ENCODE measurements at places on chromosomes 5 and 9.

DNA sequence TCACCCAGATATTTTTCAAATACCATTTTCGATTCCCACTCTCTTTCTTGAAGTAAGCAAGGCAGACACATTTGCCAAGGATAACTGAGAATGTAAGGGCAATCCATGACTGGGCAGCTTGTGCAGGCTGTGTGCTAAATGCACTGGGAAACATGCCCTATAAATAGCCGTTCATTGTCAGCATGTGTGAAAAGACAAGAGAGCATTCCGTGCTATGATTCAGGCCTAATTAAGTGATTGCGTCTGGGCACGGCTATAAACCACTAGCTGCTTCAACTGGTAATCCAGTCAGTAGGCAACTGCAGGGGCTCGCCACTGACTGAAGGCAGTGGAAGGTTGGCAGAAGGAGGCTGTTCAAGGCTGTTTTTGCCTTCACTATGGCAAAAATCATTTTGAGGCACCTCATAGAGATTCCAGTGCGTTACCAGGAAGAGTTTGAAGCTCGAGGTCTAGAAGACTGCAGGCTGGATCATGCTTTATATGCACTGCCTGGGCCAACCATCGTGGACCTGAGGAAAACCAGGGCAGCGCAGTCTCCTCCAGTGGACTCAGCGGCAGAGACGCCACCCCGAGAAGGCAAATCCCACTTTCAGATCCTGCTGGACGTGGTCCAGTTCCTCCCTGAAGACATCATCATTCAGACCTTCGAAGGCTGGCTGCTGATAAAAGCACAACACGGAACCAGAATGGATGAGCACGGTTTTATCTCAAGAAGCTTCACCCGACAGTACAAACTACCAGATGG lies at the start of gene HSPB3:
Gene HSPB3 (plus strand): TSS at position 287 of the 745 bp plus-strand sequence. CDS start 91 bp downstream, at position 378.
- DNase-seq = no peak

GRCh38 chr5:138544181-138545134 lies 1.4 kb upstream of the ETF1 start:
- no peak for DNase-seq

DNA sequence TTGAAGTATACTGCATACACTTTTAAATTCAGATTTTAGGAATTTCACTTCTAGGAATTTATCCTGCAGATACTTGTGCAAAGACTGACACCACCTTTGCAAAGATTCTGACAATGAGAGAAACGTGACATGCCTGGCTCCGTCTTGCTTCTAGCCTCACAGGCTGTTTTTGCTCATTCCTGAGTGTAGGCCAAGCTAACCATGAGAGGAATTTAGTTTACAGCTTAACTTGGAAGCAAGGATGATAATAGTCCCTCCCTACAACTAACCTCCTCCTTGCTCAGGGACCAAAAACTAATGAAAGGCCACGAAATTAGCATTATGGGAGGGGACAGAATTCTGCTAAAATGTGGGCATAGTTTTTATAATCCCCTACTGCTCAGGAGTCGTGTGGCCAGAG lies 31.1 kb downstream of the C5orf22 start:
- DNase-seq = no peak

DNA sequence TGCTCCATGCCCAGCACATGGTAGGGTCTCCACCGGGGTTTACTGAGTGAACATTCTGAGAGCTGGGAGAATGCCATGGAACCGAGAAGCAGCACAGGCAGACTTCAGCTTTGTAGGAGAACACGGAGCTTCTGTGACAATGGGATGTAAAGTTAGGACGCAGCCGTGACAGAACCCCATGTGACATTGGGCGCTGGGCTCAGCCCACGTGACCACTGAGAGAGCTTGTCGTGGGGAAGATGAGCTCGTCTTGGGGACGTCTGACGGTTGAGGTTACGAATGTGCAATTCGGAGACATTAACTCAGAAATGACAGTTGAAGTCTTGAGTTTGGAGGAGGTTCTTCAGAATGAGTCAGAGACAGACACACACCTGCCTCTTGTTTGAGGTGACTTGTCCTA lies 13.5 kb downstream of the SDHA start:
- DNase-seq = no peak

DNA sequence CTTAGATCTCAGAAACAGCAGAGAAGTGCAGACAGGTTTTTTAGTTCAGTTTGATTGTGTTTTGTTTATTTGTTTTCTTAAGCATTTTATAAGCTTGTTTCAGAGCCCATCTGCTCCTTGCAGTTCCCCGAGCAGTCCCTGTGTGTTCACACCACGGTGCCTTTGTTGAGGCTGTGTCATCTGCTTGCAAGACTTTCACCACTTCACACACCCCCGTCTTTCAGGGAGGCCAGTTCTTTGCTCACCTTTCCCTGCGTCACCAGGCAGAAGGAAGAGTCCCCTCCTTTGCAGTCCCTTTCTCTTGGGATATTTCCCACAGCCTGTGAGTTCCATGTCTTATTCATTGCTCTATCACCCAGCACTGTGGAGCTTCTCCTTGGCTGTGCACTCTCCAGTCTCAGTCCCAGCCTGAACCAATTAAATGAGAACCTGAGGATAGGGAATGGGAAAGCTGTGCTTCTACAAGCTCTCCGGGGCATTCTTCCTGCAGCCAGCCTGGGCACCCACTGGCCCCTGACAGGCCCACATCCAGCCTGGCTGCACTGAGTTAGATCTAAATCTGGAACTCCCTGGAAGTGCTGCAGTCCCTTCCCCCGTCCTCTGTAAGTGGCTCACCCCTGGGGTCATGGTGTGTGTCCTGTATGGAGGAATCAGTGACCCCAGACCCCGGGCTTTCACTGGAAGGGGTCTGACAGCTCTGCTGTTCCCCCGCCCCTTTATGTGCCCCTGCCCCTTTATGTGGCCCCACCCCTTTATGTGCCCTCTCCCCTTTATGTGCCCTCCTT lies 5.5 kb downstream of the MVB12B start:
- DNase-seq = no peak

GRCh38 chr9:136728080-136728547 lies 14.6 kb downstream of the LCN10 start:
- peak; percentile 20 for DNase-seq

- DNase-seq = no peak
Observed at GRCh38 chr5:14547666-14548065, 33.9 kb upstream of the OTULINL start.

GRCh38 chr5:138708791-138709190 lies 44.4 kb upstream of the CTNNA1 start:
- no peak for DNase-seq

DNA sequence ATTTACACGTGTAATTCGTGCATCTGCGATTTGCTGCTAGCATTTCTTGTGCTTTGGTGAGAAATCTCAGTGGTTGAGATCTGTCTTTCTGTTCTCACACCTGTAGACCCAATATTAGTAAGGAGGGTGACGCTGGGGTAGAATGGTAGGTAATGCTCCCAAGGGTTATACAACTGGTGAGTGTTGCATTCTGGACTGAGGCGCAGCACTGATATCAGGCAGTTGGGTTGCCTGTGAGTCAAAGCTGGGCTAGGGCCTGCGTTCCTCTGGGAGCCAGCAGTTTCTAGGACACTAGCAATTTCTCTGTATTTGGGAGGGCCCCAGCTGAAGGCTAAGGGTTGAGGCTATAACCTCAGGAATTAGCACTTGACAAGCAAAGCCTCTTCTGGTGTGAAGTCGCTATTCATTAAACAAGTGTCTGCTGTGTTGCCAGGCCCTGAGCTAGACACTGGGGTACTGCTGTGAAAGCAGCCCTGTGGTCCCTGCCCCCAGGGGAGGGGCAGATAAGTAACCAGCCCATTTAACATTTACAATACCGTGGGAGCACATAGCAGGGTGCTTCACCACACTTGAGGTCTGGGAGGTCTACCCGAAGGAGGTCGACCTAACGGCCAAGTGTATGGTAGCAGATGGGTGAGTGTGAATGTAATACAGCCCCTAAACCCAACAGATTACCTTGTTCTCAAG lies 28.7 kb downstream of the LARP1 start:
- DNase-seq = no peak

DNA sequence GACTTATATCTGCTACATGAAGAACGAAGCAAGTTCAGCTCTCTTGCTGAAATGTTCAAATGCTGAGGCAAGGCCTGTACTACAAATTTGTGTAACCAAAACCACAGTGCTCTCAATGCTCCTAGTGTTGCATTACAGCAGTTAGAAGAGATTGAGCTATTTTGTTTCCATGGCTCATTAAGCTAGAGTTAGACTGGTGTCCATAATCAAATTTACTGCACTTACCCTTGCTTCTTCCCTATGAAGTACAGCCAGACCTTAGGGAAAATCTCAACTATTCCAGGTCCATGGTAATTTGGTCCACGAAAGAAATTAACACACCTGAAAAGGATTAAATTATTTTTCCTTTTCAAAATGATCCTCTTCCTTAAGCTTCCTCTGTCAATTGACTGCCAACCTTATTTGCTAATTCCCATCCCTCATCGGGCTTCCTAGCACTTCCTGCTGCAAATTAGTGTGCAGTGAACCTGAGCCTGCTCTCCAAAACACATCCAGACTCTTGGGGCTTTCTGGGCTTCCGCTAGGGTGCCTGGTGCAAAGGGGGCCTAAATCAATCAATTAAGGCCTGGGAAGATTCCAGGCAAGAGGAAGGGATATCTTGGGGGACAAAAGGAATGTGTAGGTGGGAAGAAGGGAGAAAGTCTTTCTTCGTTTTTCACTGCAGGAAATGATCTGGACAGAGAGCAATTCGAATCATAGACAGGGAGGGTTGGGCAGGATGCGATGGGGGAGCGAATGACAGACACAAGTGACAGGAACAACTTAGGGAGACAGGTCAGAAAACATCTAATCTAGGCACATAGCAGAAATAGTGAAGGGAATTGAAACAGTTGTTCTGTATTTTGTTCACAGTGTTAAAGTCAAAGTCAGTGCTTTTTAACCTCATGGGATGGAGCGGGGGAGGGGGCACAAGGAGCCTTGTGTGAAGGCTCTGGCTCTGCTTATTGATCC lies 542.4 kb downstream of the RAB3C start:
- DNase-seq = peak; percentile 41

DNA sequence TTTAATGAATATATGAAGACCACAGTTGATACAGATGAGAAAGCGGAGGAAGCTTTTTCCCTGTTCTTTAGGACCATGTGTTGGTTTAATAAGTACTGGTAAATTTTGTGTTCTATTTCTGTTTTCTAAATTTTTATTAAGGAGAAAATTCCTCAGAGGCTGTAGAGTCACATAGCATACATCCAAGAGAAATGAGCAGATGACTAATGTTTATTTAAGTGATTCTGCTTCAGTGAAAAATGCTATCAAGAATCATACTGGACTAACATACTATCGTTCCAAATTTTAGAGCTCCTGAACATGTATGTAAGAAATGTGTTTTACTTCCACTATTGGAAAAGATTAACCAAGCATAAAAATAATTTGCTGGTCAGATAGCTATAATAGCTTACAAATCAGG lies 115.0 kb downstream of the KIAA1958 start:
- no peak for DNase-seq

DNA sequence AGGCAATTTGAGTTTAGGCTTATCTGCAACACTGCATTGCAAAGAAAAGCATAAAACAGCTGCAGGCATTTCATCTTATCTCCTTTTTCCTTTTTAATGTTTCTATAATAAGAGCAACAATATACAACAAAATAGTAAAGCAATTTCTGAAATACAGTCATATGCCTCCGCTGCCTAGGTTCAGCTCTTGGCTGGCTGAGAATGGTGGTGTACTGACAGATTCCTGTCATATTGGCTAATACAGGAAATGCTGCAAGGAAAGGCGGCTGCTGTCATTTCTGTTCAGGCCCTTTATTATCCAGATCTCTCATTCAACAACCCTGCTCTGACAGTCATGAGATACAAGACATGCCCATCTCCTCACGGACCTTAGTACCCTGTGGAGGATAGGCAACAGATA lies 677.0 kb downstream of the TAF11L14 start:
- no peak for DNase-seq

- no peak for DNase-seq
Observed at GRCh38 chr5:72202331-72202825, 95.1 kb downstream of the MAP1B start.

DNA sequence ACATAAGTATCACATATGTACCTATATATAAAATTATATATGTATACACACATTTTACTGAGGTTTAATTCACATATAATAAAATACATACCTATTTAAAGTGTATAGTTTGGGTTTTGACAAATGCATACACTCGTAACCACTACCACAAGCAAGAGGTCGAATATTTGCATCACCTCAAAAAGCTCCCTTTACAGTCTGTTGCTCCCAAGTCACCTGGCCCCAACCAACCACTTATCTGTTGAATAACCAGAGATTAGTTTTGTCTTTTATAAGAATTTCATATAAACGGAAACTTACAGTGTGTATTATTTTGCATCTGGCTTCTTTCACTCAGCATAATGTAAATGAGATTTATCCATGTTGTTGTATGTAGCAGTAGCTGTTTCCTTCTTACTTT lies 218.9 kb downstream of the MAT2B start:
- DNase-seq = no peak

- no peak for DNase-seq
Observed at GRCh38 chr5:37918424-37918823, 78.6 kb upstream of the GDNF start.

DNA sequence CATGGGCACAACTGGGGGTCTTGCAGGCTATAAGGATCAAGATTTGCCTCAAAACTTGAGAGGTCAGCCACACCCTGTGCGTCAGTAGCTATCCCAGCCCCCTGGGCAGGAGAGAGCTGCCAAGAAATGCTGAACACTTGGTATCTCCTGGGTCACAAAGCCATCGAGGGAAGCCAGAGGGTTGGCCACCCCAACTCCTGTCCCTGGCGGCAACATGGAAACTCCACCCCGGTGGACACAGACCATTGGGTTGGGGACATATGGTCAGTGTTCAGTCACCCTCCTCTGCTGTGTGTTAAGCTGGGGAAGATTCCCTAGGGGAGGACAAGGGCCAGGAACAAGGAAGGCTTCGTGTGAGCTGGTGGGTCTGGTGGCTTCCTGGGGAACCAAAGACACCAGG lies 140.6 kb downstream of the C5orf15 start:
- no peak for DNase-seq

- no peak for DNase-seq
Observed at GRCh38 chr9:136347472-136348256, 15.9 kb downstream of the DNLZ start.

DNA sequence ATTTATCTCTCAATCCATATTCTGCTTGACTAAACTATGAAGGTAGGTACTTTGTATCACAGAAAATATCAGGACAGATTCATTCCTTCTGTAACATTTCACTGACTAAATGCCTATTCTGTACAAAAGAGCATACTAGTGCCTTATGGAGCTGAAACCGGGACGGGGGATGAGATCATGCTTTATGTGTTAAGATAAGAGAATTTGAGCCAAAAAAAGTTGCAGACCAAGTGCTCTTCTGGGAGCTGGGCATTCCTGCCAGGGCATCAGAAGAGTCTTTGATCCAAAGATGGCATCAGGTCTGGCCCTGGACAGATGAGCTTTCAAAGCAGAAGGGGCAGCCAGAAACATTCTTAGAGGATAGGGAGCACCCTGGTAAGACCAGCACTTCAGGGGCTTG lies 27.5 kb upstream of the GLIPR2 start:
- no peak for DNase-seq

GRCh38 chr9:86902991-86903733 lies 44.1 kb downstream of the GAS1 start:
- DNase-seq = no peak

- no peak for DNase-seq
Observed at GRCh38 chr5:131457193-131457592, 177.8 kb downstream of the RAPGEF6 start.

GRCh38 chr5:150989695-150990094 lies 30.7 kb upstream of the GPX3 start:
- no peak for DNase-seq

- DNase-seq = no peak
Observed at GRCh38 chr9:104743376-104743985, 4.0 kb upstream of the NIPSNAP3A start.

- no peak for DNase-seq
Observed at GRCh38 chr5:132257131-132258101, at the start of gene PDLIM4. Gene PDLIM4 (plus strand): TSS chr5:132257696. CDS start chr5:132257735, 39 bp downstream.

- no peak for DNase-seq
Observed at GRCh38 chr5:179318221-179318955, 26.9 kb downstream of the ADAMTS2 start.
